ENCODE measurements at places on chromosomes 3 and 15. TPM values are rescaled to one million over a fixed set of nuclear protein-coding genes. Genes with fewer than 3 reads are reported as not detected.

GRCh38 chr15:38283010-38283409, 30.4 kb downstream of the SPRED1 start:
- no peak for DNase-seq

DNA sequence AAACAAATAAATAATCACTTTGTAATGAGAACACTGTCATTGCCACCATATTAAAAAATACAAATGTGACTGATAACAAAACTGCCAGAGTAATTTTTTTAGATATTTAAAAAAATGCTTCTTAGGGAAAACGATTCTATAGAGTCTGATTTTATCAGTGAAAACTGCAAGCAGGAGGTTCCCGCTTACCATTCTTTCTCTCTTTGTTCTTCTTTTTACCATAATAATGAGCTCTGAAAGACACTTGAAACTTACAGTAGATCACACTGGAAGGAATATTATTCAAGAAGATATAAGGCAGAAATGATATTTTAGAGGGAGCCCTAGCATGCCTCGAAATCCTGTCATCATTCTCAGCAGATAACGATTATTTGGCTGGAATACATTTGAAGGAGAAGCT, 701.3 kb downstream of the ROBO1 start:
- DNase-seq = no peak

GRCh38 chr3:12246497-12247163, 42.2 kb upstream of the PPARG start:
- DNase-seq = no peak

DNA sequence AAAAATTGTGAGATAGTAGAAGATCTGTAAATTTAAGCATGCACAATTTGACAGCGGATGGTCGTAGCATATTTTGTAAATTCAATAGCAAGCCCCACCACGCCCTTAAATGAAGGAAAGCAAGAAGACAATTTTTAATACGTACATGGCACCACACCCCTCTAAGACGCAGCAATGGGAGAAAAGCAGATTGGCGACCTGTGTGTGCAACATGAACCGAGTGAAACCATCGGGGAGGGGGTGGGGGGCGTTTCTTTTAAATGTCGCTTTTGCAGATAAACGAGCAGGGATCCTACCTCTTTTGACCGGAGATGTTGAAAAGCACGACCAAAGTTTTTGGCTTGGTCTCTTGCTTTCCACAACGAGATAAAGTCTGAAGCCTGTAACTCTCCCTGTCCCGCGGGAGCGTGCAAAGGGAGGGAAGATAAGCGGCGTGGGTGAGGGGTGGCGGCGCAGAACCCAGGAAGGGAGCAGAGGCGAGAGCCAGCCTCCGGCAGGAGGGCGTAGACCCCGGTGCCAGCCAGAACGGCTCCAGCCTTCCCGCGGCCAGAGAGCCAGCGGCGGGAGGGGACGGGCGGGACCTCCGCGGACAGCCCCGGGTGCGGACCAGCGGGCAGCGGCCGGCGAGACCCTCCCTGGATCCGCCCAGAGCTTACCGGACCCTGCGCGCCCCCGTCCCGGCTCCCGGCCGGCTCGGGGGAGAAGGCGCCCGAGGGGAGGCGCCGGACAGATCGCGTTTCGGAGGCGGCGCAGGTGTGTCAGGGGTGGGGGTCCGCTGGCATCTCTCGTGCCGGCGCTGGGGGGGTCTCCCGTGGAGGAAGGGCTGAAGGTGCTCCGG, at the start of gene CHL1:
TSS of gene CHL1 (plus strand) at position 453 of the 838 bp plus-strand sequence. CDS start 123,014 bp downstream, outside the sequence.
- no peak for DNase-seq

Gene RBP2
- total RNA-seq = not detected

GRCh38 chr3:182508919-182509711, 284.2 kb upstream of the ATP11B start:
- DNase-seq = no peak

Data from left lobe of liver (tissue), 2 donors.